ENCODE measurements at places on chromosomes 3 and 15.

DNA sequence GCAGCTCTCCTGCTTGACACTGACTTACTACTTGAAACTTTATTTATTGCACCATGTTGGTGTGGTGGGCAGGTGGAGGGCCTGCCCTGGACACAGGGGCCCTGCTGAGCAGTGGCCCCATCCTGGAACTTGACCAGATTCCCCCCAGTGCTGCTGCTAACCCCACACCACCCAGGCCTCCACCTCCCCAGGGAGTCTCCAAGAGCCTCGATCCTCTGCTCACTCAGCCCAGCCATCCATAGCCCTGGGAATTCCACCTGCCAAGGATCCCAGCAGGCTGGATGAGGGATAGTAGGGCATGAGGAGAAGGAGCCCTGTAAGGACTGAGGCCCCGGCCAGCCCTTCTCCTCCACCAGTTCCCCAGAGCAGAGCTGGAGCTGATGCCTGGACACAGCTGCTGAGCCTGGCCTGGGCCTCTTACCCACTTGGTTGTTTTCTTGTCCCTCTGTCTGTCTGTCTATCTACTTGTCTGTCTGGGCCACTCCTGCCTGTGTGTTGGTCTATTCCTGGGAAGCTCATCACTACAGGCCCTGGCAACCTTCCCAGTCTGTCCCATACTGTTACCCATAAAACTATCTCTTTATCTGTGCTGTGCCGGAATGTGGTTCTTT lies 2.8 kb downstream of the CHAC1 start:
- DNase-seq = no peak

- DNase-seq = no peak
These were observed 13.1 kb downstream of the HDAC11 start for GRCh38 chr3:13492976-13493866.

DNA sequence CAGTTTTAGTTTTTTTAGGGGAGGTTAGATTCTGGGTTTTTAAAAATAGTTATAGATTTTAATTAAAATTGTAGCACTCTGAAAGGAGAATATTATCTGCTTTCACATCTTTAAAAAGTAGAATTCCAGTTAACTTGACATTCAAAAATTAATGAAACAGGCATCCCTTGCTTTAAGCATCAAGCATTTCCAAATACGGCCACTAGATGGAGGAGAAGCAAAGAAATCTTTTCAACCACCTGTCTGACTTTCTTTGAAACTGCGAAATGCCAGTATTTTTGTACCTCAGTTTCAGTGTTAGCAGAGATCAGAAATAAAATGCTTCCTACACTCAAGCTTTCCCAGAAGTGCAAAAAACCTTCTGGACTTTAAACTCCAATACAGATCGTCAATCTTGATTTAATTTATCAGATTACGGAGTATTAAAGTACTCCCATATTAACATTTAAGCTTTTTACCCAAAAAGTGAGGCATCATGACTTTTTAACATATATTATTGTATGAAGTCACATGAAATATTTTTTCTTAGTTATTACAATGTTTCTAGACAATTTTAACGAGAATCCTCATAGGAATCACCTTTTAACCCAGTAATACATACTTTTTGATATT lies 153.3 kb downstream of the P3H2 start:
- peak; percentile 58 for DNase-seq

DNA sequence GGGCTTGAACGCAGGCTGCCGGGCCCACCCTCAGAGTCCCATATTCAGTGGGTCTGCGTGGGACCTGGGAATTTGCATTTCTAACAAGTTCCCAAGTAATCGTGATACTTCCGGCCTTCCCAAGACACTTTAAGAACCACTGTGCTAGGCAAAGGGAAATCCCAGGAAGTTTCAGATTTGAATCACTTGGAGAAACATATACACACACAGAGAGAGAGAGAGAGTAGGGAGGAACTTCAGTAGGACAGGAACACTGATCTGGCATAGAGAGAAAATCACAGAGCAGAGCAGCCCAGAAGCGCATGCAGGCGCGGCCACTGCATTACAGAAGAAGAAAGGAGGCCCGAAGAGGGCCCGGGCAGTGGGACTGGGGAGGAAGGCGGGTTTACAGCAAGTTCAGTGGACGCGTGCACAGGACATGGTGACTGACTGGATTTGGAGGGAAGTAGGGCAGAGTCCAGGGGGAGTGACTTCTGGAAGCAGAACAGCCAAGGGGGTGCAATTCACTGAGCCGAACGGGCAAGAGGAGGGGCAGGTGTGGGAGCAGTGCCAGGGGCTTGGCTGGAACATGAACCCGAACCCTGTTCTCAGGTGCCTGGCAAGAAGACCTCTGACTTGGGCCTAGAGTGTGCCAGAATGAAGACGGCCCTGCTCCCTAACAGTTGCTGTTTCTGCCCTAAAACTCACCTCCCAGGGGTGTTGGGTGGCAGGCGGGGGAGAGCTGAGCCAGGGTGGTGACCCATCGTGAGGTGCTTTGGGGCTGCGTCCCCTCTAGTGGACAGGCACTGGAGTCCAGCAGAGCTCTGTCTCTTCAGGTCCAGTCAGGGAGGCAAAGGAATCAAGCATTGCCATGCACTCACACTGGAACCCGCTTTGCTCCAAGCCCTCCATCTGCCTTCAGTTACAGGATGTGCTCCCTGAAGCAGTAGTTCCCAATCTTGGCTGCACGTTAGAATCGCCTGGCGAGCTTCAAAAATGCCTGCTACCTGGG lies 101.3 kb upstream of the HES1 start:
- no peak for DNase-seq

DNA sequence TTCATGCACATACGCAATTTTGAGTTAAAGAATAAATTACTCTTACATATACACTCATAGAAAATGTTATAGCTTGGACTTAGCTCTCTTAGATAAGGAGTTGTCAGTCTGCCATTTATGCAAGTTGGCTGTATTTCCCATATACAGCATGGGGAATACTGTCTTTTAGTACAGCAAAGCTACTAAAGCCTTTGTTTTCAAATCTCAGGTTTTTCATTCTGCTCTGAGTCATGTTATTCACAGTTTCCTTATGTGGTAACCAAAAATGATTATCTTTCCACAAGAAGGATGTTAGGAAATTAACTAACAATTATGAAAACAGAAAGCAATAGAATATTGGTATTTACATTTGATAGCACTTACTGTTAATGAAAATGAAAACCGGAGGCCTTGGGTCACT lies 4.3 kb upstream of the TIPARP start:
- no peak for DNase-seq

DNA sequence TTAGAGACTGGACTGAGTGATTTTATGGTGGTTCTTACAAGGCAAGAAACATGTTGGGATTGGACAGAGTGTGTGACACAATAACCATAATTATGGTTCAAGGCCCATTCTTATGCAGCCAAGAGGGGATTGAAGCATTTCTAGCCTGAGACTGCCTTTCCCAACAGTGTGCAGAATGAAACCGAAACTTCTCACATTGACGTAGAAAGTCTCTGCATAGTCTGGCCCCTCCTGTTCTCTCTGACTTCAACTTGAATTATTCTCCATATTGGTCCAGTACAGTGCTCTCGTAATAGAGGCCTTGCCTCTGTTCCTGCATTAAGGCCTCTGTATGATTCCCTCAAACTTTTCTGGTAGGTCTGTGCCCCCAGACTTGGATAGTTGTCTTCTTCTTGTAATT lies 138.3 kb downstream of the DIPK2A start:
- DNase-seq = no peak

DNA sequence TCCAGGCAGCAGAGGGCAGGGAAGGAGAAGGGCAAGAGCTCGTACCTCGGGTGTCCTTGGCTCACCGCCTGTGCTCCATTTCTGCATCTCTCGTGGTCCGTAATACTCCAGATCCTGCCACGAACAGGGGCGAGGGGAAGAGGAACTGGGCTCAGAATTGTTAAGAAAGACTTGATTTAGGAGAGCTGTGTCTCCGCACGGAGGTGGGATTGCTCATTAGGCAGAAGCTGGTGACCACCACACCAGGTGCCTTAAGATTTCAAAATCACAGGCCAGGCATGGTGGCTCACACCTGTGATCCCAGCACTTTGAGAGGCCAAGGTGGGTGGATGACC lies 37.2 kb upstream of the BDH1 start:
- no peak for DNase-seq

GRCh38 chr3:52057812-52058495 lies 1.6 kb upstream of the DUSP7 start:
- DNase-seq = no peak
